NCI-H82 (cell line): ENCODE measurements at places on chromosomes 16 and 17.
A peak's percentile ranks its signal among the peaks of the same experiment; 100 is the strongest.

DNA sequence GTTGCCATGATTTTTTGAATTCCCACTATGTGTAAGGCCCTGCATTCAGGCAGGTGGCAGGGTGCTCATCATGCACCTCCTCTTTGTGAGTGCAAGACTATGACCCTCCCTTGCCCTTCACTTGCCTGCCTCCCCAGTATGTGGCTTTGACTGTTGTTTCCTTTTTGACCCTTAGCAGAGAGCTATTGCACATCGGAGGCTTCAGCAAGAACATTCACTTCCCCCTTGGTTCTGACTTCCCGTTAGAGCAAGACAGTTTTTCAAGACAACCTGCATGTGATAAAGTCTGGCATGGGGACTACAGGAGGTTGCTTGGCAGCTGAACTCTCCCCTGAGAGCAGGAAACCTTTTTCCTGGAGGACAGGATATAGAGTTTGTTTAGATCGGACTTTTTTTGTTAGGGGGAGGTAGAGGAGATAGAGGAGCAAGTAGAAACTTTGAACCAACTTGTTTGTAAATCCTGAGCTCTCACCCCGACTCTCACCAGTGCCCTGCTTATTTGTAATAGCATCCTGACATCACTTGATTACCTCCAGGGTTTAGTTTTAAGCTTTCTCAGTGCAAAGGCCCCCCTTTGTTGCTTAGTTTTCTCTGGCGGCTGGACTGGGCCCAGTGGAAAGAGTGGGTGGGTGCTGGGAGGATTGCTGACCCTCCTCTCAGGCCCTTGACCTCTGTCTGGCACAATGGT is 34.3 kb downstream of the LIMD2 start:
- no peak for DNase-seq

GRCh38 chr16:19755268-19755667 is 37.2 kb downstream of the IQCK start:
- no peak for DNase-seq

- DNase-seq: no peak
These were observed 584.4 kb upstream of the EEF2KMT start for GRCh38 chr16:5681966-5682365.

DNA sequence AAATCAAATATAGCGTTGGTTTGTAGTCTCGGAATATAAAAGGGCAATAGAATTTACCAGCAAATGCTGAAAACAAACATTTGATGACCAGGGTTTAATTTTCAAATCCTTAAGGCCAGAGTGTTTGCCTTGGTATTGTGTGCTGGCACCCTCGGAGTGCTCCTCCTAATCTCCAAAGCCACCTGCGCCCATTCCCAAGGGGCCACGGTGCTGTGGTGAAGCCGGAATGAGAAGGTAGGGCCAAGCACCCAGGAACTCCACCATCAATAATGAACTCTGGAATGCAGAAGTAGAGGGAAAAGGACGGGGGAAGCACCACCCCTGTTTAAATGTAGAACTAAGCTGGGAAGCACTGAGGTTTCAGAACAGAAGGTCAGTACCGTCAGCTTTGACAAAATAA is 51.9 kb downstream of the COG7 start:
- peak; percentile 73 for DNase-seq

DNA sequence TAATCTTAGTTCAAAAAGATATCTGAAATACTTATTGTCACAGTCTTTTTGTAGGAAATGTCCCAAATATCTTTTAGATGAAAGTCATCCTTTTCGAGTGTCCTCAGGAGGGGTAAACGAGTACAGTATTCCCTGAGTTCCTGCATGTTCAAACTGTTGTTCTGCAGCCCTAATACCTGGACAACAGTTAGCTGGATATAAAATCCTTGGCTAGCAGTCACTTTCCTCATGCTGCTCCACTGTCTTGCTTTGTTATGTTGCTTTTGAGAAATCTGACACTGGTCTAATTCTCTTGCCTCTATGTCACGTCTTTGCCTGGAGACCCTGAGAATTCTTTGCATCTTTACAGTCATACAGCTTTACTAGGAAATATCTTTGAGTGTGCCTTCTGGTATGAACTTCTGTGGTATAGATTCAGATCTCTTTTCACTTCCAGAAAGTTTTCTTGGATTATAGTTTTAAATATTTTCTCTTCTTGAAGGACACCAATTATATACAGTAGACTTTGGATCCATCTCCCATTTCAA is 9.5 kb downstream of the MBTD1 start:
- no peak for DNase-seq

- DNase-seq: peak; percentile 33
These were observed 58.3 kb downstream of the SREBF1 start for GRCh38 chr17:17778308-17779014.

DNA sequence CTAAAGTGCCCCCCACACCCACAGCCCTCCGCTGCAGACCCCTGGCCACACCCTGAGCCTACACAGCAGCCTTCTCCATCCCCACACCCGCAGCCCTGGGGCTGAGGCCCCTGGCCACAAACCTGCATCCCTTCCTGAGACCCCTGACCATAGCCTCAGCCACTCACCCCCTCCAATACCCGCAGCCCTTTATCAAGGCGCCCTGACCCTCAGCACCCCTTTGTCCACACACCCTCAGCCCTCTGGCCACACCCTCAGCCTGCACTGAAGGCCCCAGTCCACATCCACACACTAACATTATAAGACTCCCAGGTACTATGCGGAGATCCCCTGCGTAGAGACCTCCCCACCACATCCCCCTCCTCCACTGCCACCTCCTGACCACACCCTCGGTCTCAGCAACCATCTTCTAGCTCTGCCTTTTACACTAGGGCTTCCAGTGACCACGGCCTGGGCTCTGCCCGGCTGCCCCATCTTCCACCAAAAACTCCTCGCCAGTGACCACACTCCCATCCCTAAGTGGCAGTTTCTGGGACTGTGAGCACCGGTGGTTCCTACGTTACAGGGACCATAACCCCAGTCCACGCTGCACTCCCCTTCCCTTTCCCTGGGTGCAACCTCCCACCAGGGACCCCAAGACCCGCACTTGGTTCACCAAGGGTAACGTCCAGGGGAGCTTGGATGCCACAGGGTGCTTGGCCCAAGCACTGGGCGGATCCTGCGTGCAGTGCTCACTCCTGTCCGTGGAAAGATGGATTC is 818 bp downstream of the TPPP3 start:
- DNase-seq: no peak

DNA sequence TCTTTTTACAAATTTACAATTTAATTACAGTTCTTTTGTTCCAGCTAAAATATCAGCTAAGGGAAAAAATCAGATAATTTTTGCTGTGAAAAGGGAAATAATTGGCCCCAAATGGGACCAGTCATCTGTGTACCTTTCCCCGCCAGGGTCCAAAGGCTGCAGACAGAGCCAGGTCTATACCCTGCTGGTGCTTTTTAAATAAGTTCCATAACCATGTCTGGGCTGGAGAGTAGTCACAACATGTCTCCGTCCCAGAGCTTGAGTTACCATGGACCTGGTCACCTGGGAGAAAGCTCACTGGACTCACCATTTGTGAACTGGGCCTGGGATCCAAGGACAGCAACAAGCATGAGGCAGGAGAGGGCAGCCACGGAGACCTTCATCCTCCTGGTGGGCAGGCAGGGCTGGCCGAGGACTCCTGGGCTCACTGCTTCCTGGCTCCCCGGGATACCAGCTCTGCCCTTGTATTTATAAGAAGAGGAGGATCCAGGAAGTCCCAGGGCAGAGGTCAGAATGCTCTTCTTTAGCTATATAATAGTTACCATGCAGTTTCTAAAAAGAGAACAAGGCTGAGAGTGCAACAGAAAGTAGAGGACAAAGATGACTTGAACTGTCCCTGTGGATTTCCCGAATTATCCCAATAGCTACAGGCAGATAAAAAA is at the start of gene CCL15:
CCL15 (minus strand) TSS at position 444 of the 662 bp plus-strand sequence; CDS start at position 383, 61 bp downstream.
- DNase-seq: no peak

DNA sequence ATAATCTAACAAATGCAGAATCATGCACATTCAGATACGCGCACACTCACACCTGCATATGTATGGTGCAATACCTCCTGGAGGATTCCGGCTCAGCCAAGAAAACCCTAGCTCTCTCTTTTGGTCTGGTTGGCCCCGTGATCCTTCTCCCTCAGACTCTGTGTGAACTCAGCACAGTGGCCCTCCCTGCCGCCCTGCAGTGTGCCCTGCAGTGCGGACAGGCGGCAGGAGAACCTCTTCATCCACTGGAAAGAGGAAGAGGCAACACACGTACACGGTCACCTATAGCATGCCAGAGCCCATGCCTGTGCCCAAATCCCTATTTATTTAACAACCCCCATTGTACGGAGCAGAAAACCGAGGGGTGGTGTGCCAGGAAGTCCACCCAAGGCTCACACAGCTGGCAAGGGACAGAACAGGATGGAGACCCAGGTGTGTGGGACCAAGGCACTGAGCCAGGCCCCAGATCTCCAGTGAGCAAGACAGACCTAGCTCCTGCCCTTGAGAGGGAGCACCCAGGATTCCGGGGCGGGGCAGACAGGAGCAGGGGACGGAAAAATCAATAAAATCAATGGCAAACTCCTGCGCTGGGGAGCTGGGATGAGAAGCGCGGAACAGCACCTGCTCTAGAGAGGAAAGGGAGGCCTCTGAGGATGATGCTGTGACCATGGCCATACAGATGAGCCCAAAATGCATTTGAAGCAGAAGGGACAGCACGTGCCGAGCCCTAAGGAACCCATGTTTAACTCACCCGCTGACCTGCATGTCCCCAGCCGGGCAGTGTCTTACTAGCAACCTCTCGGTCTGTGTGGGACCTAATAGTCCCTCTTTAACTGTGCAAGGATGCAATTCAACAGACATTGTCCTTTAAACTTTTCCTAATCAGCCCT is 54.7 kb upstream of the CIBAR2 start:
- DNase-seq: no peak

DNA sequence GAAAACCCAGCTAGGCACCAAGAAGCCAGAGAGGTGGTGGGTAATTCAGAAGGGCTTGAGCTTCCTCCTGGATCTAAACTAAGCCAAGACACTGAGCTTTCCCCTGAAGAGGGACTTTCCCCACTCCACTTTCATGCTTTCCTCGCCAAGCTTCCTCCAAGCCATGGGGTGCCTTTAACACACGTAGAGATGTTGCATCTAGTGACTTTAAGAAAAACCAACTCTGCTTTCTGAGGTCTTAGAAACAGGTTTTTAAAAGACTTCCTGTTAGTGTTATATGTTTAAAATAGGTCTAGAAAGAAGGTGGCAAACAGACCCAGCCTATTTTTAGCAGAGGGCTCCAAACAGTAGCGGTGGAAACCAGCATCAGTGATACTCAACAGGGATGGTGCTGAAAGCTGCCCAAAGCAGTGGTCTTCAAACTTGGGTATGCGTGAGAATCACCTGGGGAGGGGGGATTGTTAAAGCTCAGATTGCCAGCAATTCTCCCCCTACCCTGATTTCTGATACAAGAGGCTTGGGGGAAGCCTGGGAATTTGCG is 585.6 kb downstream of the CDH13 start:
- no peak for DNase-seq

DNA sequence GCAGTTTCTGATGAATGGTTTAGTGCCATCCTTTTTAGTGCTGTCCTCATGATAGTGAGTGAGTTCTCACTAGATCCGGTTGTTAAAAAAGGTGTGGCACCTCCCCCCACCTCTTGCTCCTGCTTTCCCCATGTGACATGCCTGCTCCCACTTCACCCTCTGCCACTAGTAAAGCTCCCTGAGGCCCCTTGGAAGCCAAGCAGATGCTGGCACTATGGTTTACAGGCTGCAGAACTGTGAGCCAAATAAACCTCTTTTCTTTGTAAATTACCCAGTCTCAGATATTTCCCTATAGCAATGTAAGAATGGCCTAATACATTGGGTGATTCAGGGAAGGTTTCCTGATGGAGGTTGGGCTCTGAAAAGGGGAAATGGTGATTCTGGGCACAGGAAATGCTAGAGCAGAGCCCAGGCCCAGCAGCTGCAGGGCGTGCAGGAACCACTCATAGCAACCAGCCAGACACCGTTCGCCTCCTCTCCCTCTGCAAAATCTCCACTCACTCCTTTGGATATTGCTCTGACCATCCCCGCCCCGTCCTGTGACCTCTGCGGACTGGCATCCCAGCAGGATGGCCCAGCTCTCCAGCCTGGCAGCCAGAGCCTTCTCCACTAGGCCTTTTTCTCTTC is 2.6 kb upstream of the ADORA2B start:
- DNase-seq: no peak
